Fibroblast of skin of left quadriceps (primary cell): ENCODE measurements at places on chromosomes 4 and X.
A peak's percentile ranks its signal among the peaks of the same experiment; 100 is the strongest.

DNA sequence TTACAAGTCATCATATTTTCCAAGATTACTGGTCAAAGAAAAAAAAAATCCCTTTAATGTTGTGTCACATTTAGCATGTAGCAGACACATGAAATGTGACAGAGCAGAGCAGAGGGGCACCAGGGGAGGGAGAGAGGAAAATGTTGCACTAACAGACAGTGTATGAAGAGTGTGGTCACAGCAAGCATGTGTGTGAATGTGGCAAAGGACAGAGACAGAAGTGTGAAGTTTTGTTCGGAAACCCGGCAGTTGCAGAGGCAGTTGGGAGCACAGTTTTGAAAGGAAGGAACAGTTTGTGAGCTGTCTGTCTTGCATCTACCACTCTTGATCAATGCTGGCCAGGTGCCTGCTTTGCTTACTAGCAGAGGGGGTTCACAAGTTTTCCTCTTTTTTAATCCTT is 83.9 kb upstream of the MAP3K15 start:
- DNase-seq: no peak

- peak; percentile 50 for DNase-seq
Observed at GRCh38 chr4:15149839-15150592, 147.7 kb downstream of the CPEB2 start.

DNA sequence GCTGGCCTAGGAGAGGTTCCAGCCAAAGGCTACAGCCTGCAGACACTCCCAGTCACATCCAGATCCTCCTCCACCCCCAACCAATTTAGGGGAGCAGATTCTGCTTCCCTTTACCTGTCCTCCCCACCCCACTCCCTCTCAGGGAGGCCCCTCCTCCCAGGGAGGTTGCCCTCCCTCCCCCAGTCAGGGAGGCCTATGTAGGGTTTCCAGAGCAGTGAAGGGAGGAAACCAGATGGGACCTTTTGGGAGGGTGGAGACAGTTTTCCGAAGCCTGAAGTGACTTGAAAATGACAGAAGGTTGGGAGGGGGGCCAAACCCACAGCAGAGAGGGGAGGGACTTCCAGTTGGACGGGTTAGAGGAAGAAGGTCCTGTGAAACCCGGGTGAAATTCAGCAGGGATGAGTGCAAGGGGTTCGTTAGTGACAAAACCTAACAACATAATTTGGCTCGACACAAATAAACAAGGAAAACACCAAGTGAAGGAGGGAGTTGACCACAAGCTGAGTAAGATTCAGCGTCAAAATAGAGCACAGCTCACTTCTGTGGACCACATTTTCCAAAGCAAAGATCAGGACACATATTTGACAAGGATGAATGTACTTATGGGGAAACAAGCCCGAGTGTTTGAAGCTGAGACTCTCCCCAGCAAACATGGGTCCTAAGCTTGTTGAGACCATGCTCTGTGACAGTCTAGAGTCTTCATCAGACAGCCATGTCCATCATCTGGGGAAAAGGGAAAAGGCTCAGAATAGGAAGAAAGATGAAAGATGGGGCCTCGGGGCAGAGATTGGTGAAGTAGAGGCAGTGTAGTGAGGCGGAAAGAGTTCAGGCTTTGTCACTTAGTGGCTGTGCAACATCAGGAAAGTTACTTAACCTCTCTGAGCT is 46.4 kb downstream of the PRPS1 start:
- no peak for DNase-seq

- no peak for DNase-seq
Observed at GRCh38 chr4:145154573-145154972, 25.8 kb downstream of the OTUD4 start.

- no peak for DNase-seq
Observed at GRCh38 chrX:20913760-20914159, 460.5 kb upstream of the CNKSR2 start.

DNA sequence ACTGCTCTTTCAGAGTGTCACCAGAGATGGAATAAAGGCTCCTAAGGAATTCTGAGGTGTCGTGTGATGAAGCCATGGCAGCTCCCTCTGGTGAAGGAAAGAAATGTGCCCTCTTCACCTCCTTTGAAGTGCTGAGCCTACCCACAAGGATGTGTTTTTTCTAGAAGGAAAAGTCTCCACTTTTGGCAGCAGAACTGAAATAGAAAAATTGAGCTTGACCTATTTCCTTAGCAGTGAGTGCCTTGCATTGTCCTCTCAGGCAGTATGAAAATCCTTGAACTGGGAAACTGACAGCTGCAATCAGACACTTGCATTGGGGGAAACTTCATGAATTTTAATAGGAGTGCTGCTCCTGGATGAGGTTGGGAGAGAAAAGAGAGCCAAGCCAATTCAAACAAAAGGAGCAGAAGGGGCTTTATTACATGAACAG is 95.2 kb downstream of the DCLK2 start:
- no peak for DNase-seq

DNA sequence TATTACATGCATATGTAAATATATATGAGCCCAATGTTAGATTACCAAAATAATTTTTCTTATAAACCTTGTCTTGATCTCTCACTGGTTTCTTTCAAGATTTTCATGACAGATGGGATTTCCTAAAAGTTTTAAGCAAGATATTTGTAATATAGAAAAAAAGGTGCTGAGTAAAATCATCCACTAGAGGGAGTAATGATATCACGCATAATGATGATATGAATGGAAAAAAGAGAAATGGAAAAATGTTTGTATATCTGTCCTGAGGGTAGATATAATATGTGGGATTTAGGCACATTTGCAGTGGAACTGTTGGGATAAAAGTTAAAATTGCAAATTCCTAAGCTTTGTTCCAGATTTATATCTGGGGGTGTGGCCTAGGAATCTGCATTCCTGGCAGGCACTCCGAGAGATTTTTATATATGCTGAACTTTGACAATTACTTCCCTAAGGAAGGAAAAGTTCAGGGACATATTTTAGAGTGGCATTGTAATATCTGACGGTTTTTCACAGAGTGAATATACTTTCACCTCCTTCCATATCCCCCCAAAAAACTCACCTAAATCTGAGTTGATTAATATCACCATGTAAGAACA is 60.5 kb downstream of the TMA16 start:
- DNase-seq: no peak

GRCh38 chr4:17165286-17165685 is 266.8 kb upstream of the LDB2 start:
- no peak for DNase-seq

GRCh38 chrX:39759526-39760224 is 338.1 kb downstream of the BCOR start:
- DNase-seq: no peak

DNA sequence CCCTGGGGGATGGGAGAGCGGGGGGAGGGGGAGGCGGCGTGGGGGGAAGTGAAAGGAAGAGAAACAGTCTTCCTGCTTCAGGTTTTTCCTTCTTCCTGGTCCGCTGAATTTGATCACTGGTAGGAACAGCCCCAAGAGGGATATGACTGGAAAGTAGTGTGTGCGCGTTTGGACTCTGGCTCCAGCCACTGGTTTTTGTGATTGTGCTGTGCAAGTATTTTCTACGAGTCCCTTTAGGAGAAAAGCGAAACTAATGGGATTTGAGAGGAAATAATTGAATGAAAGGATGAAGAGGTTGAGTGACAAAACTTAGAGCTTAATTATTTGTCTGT is 836 bp downstream of the PRRG1 start:
- DNase-seq: no peak

DNA sequence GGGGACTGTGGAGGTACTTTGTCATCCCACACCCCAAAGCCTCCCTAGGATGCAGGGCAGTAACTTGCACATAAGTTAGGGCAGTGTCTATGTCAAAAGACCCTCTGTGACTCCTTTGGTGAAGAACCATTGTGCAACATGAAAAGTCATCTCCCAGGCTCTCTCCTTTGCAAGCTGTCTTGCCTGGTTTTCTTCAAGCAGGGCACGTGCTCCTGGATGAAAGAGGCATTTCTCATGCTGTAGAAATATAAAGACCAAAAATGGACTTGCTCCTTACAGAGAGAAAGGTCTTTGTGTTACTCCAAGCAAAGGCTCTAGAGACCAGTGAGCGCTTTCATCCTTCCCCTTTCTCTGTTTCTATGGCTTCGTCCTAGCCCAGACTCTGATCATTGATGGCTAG is 44.9 kb downstream of the PLAC1 start:
- DNase-seq: no peak

GRCh38 chr4:158998624-158999023 is 104.3 kb upstream of the RAPGEF2 start:
- DNase-seq: peak; percentile 55

- DNase-seq: no peak
Observed at GRCh38 chr4:142554412-142554811, 291.7 kb downstream of the INPP4B start.
